ENCODE measurements at places on chromosomes 1 and 21. TPM values are rescaled to one million over a fixed set of nuclear protein-coding genes. Genes with fewer than 3 reads are reported as not detected.

DNA sequence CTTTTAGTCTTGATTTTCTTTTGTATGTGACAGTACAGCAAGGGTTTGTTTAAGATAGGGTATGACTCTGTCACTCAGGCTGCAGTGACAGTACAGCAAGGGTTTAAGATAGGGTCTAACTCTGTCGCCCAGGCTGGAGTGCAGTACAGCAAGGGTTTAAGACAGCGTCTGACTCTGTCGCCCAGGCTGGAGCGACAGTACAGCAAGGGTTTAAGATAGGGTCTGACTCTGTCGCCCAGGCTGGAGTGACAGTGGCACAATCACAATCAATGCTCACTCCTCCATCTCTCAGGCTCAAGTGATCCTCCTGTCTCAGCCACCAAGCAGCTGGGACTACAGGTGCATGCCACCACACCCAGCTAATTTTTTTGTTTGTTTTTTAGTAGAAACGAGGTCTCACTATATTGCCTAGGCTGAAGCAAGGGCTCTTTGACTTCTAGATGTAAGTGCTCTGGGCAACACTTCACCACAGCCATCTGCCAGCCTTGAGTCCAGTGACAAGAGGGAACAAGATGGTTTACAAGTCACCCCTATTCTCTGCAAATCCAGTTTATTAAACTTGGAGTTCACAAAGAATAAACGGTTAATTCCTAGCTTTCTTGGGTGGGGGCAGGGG, 965 bp upstream of the SH2D5 start:
- peaks cover 6% of the 10 kb centered on the region for H3K36me3 ChIP-seq
- DNase-seq = no peak
- peak overlapping the region; percentile 85 for H3K4me3 ChIP-seq
- peak overlapping the region; percentile 85 for H3K27ac ChIP-seq
- peaks cover 7% of the 10 kb centered on the region for H3K4me1 ChIP-seq

DNA sequence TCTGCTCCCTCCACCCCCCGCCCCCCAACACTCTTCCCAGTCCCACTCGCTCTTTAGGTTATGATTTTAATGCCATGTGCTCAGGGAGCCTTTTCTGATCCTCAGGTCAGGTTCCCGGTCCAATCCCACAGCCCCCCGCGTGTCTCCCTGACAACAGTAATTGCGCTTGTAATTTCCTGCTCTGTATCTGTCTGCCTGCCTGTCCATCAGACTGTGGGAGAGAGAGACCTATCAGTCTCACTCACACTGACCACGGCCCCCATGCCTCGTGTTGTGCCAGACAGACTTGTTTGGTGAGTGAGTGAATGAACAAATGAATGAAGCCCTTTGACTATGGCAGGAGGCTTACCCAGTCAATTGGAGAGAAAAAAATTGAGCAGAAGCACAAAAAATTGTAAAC, 50.8 kb upstream of the ECE1 start:
- H3K36me3 ChIP-seq = no peaks in the 10 kb centered on the region
- no peak for DNase-seq
- no peaks in the 10 kb centered on the region for H3K27me3 ChIP-seq
- peaks cover 49% of the 10 kb centered on the region for H3K4me1 ChIP-seq
- no peak overlapping the region for H3K4me3 ChIP-seq

DNA sequence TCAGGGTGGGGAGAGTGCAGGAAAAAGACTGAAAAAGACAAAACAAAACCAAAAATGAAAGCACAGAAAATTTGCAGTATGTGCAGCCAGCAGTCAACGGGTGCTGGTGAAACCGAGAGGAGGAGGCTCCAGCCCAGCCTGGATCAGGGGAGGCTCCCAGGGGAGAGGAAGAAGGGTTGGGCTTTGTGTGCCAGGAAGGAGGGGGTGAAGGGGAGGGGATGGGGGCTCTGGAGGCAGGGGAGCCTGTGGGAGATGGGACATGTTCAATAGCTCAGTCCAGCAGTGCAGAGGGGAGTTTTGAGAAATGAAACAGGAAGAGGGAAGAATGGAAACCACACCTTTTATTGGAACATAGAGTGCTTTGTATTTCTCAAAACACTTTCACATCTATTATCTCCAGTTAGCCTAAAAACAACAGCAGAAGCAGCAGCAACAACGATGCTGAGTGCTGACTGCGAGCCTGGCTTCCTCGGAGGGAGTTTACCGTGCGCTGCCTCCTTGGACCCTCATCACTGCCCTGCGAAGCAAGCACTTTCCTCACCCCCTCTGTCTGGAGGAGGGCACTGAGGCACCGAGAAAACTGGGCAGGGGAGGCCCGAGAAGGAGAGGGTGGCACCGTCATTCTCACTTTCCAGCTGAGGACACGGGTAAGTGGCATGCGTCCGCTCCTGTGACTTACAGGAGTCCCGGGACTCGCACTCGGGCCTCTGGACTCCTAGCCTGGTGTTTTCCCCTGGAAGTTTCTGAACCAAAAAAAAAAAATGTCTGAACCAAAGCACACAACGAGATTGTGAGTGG, 62.9 kb downstream of the MDM4 start:
- H3K4me1 ChIP-seq = no peaks in the 10 kb centered on the region
- H3K36me3 ChIP-seq = no peaks in the 10 kb centered on the region
- no peaks in the 10 kb centered on the region for H3K27me3 ChIP-seq
- H3K27ac ChIP-seq = no peak overlapping the region

EPRS1 gene
- 16.0 TPM for total RNA-seq

CRP gene
- total RNA-seq = 3.8 TPM

ROR1 gene
- 115 TPM for total RNA-seq

DNA sequence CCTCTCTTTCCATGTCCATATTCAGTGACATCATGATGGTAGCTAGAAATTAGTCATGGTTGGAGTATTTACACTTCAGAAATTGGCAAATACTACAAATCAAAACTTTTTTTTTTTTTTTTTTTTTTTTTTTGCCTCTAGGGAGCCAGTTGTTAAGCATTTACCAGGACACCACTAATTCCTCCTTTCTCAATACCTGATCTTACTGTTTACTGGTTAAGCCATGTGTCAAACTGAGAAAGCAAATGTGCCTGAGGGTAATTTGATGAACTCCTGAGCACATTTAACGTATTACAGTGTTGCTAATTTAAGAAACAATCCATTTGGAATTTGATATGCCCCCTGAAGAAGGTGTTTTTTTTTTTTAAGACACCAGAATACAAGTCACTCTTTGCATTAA, 94.4 kb downstream of the DNM3 start:
- H3K4me3 ChIP-seq = no peak overlapping the region
- H3K27ac ChIP-seq = no peak overlapping the region
- H3K36me3 ChIP-seq = no peaks in the 10 kb centered on the region
- no peaks in the 10 kb centered on the region for H3K27me3 ChIP-seq
- no peaks in the 10 kb centered on the region for H3K4me1 ChIP-seq
- no peak for DNase-seq

CD53 gene
- total RNA-seq = 18.7 TPM

DUSP12 gene
- 21.0 TPM for total RNA-seq

DNA sequence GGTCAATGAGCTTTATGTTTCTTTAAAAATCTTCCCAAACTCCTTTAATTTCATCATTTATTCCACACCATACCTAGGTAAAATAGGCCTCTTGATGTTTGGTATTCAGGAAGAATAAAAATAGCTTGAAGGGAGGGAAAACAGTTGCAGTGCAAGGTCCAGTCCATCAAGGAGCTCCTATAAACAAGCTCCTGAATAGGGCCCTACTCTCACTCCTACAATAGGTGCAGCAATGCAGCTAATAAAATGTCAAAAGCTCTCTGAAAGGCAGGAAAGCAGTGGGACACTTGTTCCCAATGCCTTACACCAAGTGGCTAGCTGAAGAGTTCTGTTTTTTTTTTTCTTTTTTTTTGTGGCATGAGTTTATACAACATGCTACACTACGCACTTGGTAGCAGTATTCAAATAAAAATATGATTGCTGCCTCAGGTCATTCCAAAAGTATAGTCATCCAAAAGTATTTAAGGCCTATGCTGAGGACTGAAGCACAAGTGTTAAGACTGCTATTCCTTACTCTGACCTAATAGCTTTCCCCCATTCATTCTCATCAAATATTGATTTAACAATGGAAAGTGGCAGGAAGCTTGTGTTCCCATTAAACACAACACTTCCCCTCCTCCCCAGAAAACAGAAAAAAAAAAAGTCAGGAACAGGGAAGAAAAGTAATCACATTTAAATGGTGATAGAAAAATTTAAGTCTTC, 9.8 kb downstream of the TEX38 start:
- H3K36me3 ChIP-seq = peaks cover 97% of the 10 kb centered on the region
- H3K27ac ChIP-seq = no peak overlapping the region
- no peak for DNase-seq
- no peak overlapping the region for H3K4me3 ChIP-seq

TBX15 gene
- 1.8 TPM for total RNA-seq

- peaks cover 2% of the 10 kb centered on the region for H3K4me1 ChIP-seq
- no peak for DNase-seq
- H3K27ac ChIP-seq = no peak overlapping the region
- no peaks in the 10 kb centered on the region for H3K36me3 ChIP-seq
- no peaks in the 10 kb centered on the region for H3K27me3 ChIP-seq
- no peak overlapping the region for H3K4me3 ChIP-seq
Measured at GRCh38 chr1:50368179-50369007, 54.9 kb downstream of the DMRTA2 start.

B4GALT2 gene
- 93.2 TPM for total RNA-seq

FMO3 gene
- 6.0 TPM for total RNA-seq

GRCh38 chr1:89271341-89272015, 1.2 kb downstream of the GBP5 start:
- no peaks in the 10 kb centered on the region for H3K4me1 ChIP-seq
- H3K27ac ChIP-seq = no peak overlapping the region
- H3K27me3 ChIP-seq = no peaks in the 10 kb centered on the region
- no peaks in the 10 kb centered on the region for H3K36me3 ChIP-seq
- DNase-seq = no peak

DNA sequence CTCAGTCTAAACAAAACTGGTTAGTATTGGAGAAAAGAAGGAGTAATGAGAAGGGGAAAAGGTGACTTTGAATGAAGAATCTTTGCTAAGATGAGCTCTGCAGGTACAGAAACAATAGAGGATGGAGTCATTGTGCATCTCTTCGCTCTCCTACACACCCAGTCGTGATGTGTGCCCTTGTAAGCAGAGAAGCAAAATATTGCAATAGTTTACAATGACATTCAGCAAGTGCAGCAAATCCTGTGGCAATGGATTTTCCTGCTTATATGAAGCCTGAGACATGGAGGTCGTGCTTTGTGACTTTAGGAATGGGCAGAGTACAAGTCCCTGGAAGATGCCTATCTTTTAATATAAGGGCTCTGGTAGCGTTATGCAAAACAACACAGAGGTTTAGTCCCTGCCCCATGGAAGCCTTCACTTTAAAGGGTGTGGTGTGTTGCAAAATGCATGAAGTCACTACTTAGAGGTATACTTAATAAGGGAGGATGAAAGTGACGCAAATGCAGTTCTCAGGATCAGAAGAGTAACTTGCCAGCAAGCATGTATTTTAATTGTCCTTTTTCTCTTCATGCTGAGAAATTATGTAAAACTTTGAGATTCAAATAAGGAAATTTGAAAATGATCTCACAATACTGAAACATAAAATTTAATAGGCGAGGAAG, 88.0 kb upstream of the IVNS1ABP start:
- H3K27ac ChIP-seq = no peak overlapping the region
- DNase-seq = no peak
- H3K36me3 ChIP-seq = no peaks in the 10 kb centered on the region

TMEM240 gene
- total RNA-seq = not detected

DNA sequence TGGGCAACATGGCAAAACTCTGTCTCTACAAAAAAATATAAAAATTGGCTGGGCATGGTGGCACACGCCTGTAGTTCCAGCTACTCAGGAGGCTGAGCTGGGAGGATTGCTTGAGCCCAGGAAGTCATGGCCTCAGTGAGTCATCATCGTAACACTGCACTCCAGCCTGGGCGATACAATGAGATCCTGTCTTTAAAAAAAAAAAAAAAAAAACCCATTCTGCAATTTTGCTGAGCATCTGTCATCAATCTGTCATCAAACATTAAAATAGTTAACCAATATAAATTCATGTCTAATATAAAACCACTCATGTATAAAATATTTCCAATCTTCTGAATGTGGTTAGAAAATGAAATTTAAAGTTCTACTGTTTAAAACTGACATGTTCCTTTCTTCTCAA, 56.9 kb downstream of the LPAR3 start:
- H3K4me1 ChIP-seq = peaks cover 3% of the 10 kb centered on the region
- no peak for DNase-seq
- H3K27ac ChIP-seq = no peak overlapping the region
- H3K4me3 ChIP-seq = no peak overlapping the region
- no peaks in the 10 kb centered on the region for H3K27me3 ChIP-seq

- no peak for DNase-seq
- no peaks in the 10 kb centered on the region for H3K36me3 ChIP-seq
- H3K4me3 ChIP-seq = no peak overlapping the region
- peaks cover 8% of the 10 kb centered on the region for H3K4me1 ChIP-seq
Measured at GRCh38 chr1:221035662-221036153, 156.5 kb downstream of the HLX start.

DNA sequence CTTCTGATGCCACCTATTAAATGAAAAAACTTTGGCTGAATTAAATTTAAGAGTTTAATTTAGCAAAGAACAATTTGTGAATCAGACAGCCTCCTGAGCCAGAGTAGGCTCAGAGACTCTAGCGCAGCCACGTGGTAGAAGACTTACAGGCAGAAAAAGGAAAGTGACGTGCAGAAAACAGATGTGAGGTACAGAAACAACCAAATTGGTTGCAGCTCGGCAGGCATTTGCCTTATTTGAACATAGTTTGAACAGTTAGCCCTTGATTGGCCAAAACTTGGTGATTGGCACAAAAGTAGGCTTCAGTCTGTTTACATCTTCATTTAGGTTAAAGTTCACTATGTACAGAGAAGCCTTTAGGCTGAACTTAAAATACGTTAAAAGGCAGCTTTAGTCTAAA, 22.9 kb downstream of the TCP10L start:
- H3K4me3 ChIP-seq = no peak overlapping the region
- H3K27ac ChIP-seq = peak overlapping the region; percentile 70
- H3K4me1 ChIP-seq = peaks cover 9% of the 10 kb centered on the region

DNA sequence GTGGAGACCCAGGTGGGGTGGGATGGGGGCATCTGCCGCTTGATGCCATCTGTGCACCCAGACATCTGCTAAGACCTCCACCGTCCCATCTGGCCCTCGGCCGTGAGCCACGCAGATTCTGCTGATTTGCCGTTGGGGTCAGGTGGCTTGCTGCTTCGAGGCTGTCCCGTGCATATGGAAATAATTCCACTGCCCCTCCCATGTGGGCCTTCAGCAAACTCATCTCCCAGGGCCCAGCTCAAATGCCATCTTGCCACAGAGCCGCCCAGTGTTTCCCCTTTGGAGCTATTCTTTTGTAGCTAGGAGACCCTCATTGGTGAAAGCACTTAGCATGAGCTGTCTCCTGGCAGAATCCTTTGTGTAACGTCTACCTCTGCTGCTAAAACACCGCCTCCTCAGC, 99.8 kb downstream of the KAZN start:
- no peak for DNase-seq
- no peak overlapping the region for H3K27ac ChIP-seq
- no peaks in the 10 kb centered on the region for H3K4me1 ChIP-seq
- no peaks in the 10 kb centered on the region for H3K36me3 ChIP-seq
- no peak overlapping the region for H3K4me3 ChIP-seq

All from ascending aorta (tissue), 2 donors.